OCI-LY7 (cell line): ENCODE measurements at places on chromosomes 3 and 15.
A peak's percentile ranks its signal among the peaks of the same experiment; 100 is the strongest.

DNA sequence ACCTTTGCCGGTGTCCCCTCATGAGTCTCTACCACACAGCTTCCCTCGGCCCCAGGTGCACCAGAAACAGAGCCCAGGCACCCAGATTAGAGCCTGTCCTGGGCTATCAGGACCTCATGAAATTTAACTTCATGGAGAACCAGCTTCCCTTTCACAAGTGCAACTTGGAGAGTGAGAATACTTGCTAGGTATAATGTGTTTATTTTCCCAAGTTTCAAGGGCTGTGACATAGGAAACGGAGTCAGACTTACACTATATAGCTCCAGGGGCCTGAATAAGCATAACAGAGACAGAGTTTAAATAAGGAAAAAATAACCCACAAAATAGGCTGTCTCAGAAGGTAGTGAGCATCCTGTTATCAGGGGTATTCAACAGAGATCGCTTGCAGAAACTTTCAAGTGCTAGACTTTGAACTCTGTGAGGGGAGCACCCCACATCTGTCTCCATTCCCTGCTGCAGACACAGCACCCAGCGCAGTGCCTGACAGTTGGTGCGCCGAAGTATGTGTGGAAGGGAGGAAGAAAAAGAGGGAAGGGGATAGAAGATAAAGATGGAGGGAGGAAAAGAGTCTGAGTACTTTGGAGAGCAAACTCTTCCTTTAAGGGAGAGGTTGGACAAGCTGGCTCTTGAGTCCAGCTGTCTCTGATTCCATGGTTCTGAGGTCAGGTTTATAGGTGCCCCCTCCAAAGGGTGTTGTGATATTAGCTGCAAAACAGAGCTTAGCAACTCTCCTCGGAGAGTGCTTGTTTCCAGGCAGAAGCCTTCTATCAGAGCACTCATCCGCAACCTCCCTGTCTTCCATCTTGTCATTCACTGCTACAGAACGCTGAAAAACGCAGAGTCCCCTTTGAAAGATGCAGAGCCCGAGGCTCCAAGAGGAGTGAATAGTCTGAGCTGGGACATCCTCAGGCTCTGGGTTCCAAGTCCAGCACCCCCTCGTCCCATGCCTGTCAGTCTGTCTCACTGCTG is 84.8 kb downstream of the CPN2 start:
- no peak for DNase-seq

- no peak for DNase-seq
Measured at GRCh38 chr3:72494626-72495025, 353.6 kb downstream of the SHQ1 start.

DNA sequence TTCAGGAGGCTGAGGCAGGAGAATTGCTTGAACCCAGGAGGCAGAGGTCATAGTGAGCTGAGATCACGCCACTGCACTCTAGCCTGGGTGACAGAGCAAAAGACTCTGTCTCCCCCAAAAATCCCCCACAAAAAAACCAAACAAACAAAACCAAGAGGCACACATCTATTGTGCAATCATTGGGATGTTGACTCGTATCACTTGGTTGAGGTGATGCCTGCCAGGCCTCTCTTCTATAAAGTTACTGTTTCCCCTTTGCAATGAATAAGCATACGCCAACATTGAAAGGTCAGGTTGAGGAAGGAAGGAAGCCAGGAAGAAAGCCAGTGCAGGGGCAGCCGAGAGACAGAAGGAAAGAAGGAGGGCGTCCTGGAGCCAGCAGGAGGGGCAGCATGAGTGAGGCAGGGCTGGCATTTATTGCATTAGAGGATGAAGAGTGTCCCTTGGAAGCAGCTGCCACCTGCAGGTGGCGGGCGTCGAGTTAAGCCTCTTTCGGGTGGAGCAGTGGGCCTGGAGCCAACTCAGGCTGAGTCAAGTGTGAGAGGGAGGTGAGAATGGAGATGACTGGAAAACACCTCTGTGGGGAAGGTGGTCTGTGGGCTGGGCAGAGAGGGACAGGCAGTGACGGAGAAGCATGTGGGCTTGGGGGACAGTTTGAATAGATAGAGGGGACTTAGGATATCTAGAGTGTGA is 8.3 kb upstream of the CSPG4 start:
- peak; percentile 52 for DNase-seq

GRCh38 chr3:87125116-87125515 is 102.0 kb upstream of the CHMP2B start:
- DNase-seq = no peak

- DNase-seq = no peak
Measured at GRCh38 chr3:103158183-103158582, 723.4 kb downstream of the ZPLD1 start.

DNA sequence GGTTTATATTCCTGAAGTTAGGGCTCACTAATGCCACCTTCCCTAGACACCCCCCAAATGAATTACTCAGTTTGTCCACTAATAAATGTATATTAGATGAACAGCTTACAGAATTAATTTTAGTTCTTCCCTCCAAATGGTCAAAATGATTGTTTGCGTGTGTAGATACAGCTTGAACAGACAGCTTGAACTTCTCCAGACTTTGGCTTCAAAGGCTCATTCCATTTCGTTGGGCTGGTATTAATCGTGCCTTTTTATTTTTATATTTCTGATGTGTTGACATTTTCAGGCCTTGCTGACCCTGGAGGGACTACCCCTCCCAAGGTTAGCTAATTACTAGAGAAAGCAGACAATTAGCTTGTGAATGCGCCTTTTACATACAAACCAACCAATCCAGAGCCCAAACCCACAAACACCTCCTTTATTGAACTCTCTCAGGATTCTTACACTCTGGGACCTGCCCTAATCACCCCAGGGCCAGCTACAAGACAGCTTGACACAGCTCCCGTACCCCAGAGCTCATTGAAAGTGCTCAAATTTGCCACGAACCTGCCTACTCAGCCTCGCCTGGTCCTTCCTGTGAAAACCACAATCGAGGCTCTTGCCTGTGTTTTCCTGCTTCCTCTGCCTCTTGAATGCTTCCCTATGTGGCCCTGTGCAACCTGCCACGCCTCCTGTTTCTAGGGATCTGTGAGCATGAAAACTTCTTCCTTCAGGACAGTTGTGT is 40.3 kb downstream of the RPL22L1 start:
- no peak for DNase-seq

- DNase-seq = no peak
Measured at GRCh38 chr15:59360896-59361295, 11.8 kb downstream of the MYO1E start.

DNA sequence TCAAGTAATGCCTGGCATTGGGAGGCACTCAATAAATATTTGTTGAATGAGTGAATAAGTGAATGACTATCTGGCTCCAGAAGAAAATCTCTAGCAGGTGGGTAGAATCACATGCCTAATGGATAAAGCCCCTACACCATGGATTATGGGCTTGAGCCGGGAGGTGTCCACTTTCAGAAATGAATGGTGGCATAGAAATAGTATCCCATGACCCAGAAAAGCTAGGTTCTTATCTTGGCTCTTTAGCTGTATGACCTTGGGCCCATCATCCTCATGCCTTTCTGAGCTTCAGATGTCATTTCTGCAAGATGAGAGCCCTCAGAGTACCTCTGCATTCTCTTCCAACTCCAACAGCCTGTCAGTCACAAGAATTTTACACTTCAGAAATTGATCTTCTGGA is 37.3 kb upstream of the TNIK start:
- no peak for DNase-seq

- no peak for DNase-seq
Measured at GRCh38 chr3:186452517-186452916, 90.5 kb upstream of the DGKG start.

DNA sequence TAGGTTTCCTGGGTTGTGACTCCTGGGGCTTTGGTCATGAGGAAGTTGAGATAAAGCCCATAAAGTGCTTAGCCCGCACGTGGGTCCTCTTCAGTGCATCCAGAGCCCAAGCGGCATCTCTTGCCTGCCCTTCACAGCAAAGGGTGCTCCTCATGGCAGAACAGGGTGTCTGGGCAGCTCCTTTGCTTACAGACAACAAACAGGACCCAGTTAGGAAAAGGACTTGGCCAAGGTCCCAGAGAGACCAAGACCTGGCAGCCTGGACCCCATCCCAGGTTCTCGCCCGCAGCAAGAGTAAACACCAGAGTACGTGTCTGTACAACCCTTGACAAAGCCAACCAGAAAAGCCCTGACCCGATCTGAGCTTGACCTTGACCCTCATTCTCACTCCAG is 27.0 kb downstream of the ALS2CL start:
- DNase-seq = no peak

GRCh38 chr15:42692536-42692935 is 44.4 kb downstream of the CDAN1 start:
- DNase-seq = no peak

DNA sequence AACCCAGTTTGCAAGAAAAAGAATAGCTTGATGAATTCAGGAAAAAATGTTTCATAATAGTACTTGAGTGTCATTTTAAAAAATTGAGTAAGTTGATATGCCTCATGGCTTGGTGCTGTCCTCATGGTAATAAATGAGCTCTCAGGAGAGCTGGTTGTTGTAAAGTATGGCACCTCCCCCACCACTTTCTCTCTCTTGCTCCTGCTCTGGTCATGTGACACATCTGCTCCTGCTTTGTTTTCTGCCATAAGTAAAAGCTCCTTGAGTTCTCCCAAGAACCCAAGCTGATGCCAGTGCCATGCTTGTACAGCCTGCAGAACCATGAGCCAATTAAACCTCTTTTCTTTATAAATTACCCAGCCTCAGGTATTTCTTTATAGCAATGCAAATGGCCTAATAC is 108.8 kb upstream of the CRBN start:
- DNase-seq = no peak

DNA sequence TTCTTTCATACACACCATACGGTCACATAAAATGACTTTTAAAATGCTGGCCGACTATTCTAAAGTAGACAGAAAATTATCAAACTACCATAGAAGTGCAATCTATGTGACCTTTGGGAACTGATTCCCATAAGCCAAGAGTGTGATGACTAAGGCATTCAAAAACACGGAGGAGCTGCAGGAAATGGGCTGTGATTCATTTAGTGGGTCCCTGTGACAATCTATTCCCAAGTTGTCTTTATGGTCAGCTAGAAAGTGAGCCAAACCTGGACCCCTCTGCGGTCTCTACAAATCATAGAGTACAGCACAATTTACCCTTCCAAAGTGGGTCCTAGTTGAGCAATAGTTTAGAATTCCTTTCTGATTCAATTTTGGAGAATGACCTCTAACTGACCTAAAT is 251.5 kb upstream of the CBLB start:
- no peak for DNase-seq

- peak; percentile 21 for DNase-seq
Measured at GRCh38 chr15:62482785-62483429, 317.8 kb upstream of the C2CD4B start.

GRCh38 chr3:76293856-76294255 is 508.5 kb upstream of the ZNF717 start:
- no peak for DNase-seq

DNA sequence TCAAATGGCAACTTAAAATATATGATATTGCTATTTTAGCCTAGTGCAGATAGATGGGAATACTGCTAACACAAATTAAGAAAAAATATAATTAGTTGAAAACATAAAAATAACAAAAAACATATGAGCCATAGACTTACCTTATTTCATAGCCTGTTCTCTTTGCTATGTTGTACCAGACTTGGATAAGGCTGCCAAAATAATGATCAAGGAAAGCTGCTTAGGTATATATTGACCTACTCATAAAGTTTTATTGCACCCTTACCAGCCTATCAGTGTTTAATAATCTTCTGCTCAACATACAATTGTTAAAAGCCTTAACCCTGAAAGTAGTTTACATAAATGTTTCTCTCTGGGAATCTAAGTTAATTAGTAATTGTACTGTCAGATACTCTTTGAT is at the start of gene SI:
TSS of gene SI (minus strand) at position 204 of the 400 bp plus-strand sequence. CDS start 2,484 bp downstream, outside the sequence.
- DNase-seq = no peak

GRCh38 chr15:45091161-45091560 is 22.8 kb downstream of the DUOX2 start:
- DNase-seq = no peak

DNA sequence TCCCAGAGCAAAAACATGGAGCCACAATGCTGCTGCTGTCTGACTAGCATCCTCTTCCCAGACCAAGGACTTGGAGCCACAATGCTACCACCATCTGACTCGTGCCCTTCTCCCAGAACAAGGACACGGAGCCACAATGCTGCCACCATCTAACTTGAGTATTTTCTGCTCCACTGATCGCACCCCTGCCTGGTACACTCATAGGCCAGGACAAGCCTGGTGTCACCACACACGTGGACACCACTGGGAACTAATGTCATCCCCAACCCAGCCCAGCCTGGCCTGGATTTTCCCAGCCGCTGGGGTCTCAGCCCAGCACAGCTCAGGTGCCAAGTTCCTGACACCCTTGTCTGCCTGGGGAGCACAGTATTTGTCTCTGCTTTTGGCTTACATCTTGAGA is 52.7 kb upstream of the GRIP2 start:
- DNase-seq = no peak

GRCh38 chr15:99454941-99455788 is 110.6 kb upstream of the MEF2A start:
- no peak for DNase-seq

DNA sequence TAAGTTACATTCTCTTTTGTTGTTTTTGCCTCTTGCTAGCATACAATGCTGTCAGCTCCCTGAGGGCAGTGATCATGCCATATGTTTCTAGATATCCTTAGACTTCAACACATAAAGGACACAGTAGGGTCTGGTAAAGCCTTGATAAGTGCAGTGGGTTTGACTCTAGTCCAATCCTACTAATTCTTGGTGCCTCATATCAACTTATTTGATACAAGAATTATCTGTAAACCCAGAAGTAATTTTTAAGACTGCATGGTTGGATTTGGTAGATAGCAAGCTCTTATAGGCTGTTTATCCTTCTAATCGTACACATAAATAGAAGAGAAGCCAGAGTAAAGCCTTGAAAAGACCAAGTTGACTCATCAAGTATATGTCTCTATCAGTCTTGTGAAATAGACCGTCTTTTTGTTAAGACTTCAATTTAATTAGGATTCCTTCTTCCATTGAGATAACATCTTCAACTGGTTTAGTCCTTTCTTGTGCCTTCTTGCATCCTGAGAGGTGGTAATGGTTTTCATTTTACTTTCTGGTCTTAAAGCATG is 265.6 kb upstream of the CDIN1 start:
- no peak for DNase-seq

GRCh38 chr3:66227051-66227450 is 6.2 kb downstream of the SLC25A26 start:
- no peak for DNase-seq

DNA sequence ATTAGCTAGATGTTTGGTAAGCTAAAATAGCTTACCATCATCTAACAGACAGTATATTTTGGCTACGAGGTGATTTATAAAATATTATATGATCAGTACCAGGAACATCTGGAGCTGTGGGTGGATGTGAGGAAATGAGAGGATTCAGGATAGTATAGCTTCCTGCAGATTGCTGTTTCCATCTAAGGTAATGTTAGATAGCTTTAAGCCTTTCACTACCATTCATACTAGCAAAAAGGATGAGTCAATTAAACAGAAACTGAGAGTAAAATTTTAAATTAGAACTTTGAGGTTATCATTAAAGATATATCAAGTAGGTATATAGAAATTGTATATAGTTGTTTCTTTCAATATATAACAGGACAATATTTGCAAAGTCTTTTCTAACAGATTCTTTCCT is 8.0 kb downstream of the ZBTB20 start:
- no peak for DNase-seq
